ENCODE measurements at places on chromosomes 11 and 22. TPM values are rescaled to one million over a fixed set of nuclear protein-coding genes. Genes with fewer than 3 reads are reported as not detected.

The RTN4RL2 gene
- 0.48 TPM for total RNA-seq

The RFPL3 gene
- not detected for total RNA-seq

The GNG3 gene
- not detected for total RNA-seq

The LIF gene
- total RNA-seq = 2.0 TPM

The CASP12 gene
- total RNA-seq = not detected

The TEX54 gene
- total RNA-seq = not detected

The OTOG gene
- total RNA-seq = not detected

The PAMR1 gene
- total RNA-seq = not detected

The CAVIN3 gene
- not detected for total RNA-seq

The MPEG1 gene
- total RNA-seq = 11.1 TPM

The CASP1 gene
- 93.8 TPM for total RNA-seq

The TP53I11 gene
- 3.7 TPM for total RNA-seq

The CHADL gene
- 0.35 TPM for total RNA-seq

The RAG1 gene
- 2.1 TPM for total RNA-seq

The C11orf97 gene
- total RNA-seq = not detected

The GPHA2 gene
- not detected for total RNA-seq

The APOBEC3C gene
- total RNA-seq = 144 TPM

The SLCO2B1 gene
- total RNA-seq = not detected

The PRRG4 gene
- total RNA-seq = 0.19 TPM

The OSM gene
- 142 TPM for total RNA-seq

The P4HA3 gene
- not detected for total RNA-seq

The SLC22A25 gene
- not detected for total RNA-seq

The OR6A2 gene
- not detected for total RNA-seq

The CRYBA4 gene
- 0.59 TPM for total RNA-seq

The MMP12 gene
- total RNA-seq = not detected

The TNNT3 gene
- 26.2 TPM for total RNA-seq

The MOGAT2 gene
- not detected for total RNA-seq

The VPS37C gene
- total RNA-seq = 6.9 TPM

The OR5B21 gene
- total RNA-seq = not detected

The ALDH3B1 gene
- 9.0 TPM for total RNA-seq

The LRRC4C gene
- total RNA-seq = not detected

The AP1B1 gene
- total RNA-seq = 56.1 TPM

The NAALADL1 gene
- 41.6 TPM for total RNA-seq

The MMP7 gene
- not detected for total RNA-seq
